Hematopoietic multipotent progenitor cell (in vitro differentiated cells): ENCODE measurements at places on chromosomes 12 and 14.

DNA sequence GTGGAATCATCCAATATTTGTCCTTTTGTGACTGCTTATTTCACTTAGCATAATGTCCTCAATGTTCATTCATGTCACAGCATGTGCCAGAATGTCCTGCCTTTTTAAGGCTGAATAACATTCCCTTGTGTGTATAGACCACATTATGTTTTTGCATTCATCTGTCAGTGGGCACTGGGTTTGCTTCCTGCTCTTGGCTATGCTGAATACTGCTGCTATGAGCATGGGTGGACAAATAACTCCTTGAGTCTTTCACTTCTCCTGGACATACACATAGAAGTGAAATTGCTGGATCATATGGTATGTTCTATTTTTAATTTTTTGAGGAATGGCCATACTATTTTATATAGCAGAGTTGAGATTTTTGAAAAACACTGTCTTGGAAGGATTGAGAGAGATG lies 46.9 kb downstream of the GPR68 start:
- DNase-seq, result no peak

GRCh38 chr12:5861416-5861815 lies 83.6 kb downstream of the ANO2 start:
- no peak for DNase-seq

- DNase-seq, result no peak
Measured at GRCh38 chr14:34671716-34672115, 41.8 kb upstream of the SNX6 start.

GRCh38 chr12:2551412-2551900 lies 243.3 kb upstream of the FKBP4 start:
- no peak for DNase-seq

DNA sequence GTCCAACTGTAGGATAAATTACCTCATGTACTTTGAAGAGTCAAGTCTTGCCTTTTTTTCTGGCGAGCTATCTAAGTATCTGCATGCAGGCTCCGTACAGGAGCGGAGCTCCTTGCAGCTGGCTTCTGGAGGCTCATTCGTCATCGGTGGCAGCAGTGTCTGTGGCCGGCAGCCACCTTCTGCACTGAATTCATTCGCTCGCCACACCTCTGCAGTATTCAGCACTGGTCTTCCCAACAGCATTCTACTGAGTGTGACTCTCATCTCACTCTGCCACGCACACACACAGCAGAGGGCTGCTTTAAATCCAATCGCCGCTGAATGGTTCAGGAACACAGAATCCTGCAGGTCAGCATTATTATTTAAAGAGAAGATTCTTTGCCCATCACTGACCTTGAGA lies 200.0 kb downstream of the GLT1D1 start:
- no peak for DNase-seq

DNA sequence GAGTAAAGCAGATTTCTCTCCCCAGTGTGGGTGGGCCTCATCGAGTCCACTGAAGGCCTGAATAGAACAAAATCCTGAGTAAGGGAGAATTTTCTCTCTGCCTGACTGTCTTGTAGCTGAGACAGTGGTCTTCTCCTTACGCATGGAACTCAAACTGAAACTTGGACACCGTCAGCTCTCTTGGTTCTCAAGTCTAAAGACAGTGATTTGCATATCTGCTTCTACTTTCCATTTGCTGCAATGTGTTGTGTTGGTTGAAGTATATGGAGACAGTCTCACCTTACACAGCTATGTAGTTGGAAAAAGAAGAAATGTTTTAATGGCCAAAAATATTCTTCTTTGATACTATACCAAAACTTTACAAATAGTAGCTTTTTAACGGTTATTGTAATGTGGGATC lies 160.2 kb upstream of the LMNTD1 start:
- no peak for DNase-seq

DNA sequence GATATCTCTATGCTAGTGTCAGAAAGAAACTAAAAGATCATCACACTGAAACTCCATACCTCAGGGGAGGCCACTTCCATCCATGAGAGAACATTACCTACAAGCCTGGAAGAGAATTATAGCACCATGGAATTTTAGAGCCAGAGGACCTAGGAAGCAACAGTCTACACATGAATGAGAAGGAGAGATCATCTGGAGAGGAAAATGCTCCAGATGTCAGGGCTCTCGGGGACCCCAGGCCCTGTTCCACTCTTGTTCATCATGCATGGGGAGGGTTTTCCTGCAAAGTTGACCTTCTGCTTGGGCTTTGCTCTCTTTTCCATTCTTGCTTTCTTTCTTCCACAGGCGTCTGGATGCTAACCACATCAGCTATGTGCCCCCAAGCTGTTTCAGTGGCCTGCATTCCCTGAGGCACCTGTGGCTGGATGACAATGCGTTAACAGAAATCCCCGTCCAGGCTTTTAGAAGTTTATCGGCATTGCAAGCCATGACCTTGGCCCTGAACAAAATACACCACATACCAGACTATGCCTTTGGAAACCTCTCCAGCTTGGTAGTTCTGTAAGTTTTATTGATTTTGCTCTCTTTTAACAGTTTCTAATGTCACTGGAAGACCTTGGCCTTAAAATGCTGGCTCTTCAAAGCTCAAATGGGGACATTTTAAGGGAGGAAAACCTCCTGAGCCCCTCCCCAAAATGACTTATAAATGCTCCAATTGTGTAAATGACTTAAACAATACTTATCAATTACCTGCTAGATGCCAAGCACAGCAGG lies 110.7 kb downstream of the ZFC3H1 start:
- DNase-seq, result no peak

GRCh38 chr14:72256055-72256454 lies 323.8 kb downstream of the RGS6 start:
- DNase-seq, result no peak

DNA sequence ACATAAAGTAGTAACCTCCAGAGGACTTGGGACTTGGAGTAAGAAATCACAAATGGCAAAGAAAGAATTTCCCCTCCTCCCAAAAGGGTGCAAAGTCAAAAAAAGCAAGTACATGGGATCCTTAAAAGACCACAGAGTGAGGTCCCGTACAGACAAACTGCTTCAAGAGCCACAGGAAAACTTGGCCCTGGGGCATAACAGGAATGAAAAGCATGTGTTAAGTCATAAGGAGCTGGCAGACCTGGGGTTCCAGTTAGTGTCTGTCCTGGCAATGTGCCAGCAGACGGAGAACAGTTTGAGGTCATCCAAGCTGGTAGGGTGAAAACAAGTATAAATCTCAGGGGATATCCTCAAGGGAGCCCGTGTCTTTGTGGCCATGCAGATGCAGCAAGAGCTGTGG lies 73.2 kb downstream of the HSD17B6 start:
- no peak for DNase-seq

DNA sequence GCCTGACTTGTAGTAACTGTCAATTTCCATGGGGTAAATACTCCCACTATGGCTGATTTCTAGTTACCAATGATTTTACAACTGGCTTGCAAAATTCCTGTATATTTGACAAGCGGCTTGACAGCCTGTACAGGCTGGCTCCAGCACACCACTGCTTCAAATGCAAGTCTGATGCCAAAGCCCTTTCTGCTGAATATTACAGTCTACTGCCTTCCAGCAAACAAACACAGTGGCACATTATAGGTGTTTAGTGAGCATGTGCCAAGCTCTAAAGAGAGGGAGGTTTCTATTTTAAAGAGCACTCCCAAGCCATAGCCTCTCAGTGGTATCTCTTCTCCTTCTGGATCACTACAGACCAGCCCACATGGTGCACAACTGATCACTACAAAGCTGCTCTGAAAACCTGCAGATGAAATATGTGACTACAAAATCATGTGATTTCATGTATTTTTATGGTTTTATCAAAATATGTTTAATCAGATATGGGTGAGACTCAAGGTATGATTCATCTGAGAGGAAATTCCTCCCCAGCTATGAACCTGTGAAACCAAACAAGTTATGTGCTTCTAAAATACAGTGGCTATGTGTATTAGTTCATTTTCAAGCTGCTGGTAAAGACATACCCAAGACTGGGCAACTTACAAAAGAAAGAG lies 101.5 kb downstream of the RPAP3 start:
- no peak for DNase-seq

- DNase-seq, result no peak
Measured at GRCh38 chr14:70653662-70654061, 11.9 kb downstream of the TTC9 start.

- DNase-seq, result peak; percentile 51
Measured at GRCh38 chr14:63770187-63770807, 42.4 kb upstream of the SGPP1 start.

- no peak for DNase-seq
Measured at GRCh38 chr12:25979059-25979458, 20.6 kb downstream of the RASSF8 start.

GRCh38 chr12:47100160-47100559 lies 20.4 kb upstream of the AMIGO2 start:
- DNase-seq, result no peak

DNA sequence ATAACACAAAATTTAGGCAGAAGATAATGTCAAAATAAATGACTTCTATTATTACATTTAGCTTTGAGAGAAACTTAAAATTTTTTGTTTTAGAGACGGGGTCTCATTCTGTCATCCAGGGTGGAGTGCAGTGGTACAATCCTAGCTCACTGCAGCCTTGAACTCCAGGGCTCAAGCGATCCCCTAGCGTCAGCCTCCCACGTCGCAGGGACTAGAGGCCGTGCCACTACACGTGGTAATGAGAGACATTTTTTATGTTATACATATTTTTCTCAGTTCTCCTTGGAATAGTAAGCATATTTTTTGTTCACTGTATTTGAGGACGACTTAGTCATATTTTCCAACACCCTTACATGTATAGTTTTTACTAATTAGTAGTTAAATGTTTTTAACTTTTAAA lies 21.5 kb upstream of the NUDT4 start:
- no peak for DNase-seq

- no peak for DNase-seq
Measured at GRCh38 chr14:102688290-102688689, 89.0 kb upstream of the TRAF3 start.

- DNase-seq, result peak; percentile 59
Measured at GRCh38 chr14:22314183-22314820, 274.7 kb downstream of the DAD1 start.

DNA sequence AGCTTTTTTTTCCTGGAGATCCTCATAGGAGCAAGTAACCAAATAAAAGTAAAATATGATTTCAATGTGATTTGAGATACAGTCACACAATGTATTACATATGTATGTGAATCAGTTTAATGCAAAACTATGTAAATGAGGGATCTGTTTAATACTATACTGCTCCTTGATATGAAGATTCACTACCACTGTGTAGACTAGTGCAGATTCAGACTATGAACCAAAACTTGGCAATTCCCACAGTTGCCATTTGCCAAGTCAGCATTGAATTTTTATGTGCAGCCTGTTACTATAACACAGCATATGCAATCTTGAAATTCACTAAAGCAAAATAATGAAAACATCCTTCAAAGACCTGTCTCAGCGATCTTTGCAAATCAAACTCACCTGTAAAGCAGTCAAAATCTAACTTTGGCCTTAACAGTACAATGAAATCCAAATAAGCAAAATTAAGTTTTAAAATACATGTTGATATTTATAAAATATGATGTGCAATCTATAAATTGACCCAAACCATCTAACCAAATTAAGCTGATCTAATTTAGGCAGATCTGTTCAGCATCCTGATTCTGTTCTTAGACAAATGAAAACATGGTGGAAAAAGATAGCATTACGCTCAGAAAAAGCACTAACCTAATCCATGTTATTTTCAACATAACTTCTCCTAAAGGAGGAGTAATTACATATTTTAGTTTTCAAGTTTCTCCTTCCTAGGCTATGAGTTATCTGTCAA lies 25.5 kb upstream of the LMNTD1 start:
- DNase-seq, result no peak

GRCh38 chr14:62445570-62445969 lies 599.7 kb downstream of the KCNH5 start:
- no peak for DNase-seq

GRCh38 chr14:30354439-30354838 lies 204.5 kb upstream of the G2E3 start:
- no peak for DNase-seq

GRCh38 chr12:14681625-14682024 lies 14.8 kb downstream of the GUCY2C start:
- DNase-seq, result no peak

GRCh38 chr12:82426081-82426480 lies 67.8 kb downstream of the METTL25 start:
- no peak for DNase-seq

DNA sequence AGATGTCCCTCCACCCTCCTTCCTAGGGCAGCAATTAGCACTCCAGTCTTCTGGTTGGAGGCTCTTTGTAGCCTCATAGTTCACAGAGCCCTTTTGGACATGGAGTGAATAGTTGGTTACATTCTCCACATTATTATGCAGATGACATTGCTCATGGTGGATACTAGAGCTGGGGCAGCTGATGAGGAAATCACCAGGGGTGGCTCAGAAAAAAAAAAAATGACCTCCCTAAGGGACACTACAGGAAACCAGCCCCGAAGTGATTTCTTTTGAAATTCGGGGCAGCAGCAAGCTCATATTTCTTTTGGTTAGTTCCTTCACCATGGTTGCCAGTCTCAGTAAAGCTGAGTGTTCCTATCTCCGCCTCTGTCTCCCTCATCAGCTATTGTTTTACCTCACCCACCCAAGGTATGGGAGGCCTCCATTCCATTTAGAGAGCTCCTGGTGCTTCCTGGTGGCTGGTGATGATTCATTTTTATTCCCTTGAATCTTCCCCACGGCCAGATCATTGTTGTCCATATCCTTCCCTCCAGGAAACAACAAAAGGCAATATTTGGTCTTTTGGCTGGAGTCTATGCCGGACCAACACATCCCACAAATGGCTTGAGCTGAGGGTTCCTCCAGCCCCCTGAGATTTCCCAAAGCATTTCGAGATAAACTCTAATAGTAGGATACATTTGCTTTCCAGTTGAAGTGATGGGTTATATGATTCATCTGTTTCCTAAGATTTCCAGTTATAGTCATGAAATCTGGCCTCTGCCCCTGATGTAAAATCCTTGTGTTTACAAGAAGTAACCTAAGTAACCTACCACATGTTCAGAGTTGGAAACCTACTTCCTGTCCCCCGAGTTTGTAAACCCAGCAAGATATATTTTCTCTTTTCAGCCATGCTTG lies 56.2 kb upstream of the NID2 start:
- DNase-seq, result peak; percentile 15

DNA sequence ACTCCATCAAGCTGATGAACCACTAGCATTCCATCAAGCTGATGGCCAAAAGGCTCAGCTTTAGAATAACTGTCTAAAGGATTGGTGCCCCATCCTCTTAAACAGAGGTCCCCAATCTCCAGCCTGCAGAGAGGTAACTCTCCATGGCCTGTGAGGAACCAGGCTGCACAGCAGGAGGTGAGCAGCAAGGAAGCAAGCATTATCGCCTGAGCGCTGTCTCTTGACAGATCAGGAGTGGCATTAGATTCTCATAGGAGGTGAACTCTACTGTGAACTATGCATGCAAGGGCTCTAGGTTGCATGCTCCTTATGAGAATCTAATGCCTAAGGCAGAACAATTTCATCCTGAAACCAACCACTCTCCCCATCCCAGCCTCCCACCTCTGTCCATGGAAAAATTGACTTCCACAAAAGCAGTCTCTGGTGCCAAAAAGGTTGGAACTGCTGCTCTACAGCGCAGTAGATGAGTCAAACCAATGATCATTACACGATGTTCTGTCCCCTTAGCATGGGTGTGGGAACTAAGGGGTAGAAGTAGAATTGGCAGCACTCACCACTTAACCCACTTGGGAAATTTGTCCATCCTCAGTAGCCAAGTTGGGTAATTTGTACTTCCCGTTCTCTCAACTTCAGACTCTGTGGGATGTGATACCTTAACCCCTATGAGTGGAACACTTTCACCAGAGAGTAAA lies 66.9 kb downstream of the ANKS1B start:
- no peak for DNase-seq
